Jurkat, Clone E6-1 (cell line): ENCODE measurements at places on chromosomes 2 and 18.

DNA sequence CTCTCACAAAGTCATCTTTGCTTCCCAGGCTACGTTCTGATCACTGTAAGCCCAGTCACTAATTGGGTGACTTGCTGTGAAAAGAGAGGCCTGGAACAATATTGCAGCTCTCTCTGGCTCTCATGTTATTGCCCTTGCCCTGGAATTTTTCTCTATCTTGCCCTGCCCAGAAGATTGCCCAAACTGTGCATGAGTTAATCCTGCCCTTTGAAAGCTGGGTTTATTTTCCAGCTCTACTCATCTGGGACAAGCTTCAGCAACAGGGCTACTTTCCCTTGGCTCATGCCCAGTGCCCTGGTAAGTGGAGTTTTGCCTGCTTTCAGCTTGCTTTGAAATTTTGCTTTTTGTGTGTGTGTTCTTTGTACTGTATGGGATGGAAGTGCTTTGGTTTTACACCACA is 6.9 kb upstream of the EHBP1 start:
- no peak for DNase-seq

- no peak for DNase-seq
Measured at GRCh38 chr2:138565230-138565598, 63.6 kb downstream of the SPOPL start.

- DNase-seq, result no peak
Measured at GRCh38 chr2:23346781-23347180, 38.2 kb upstream of the KLHL29 start.

GRCh38 chr18:12944709-12945108 is 3.1 kb upstream of the SEH1L start:
- DNase-seq, result peak; percentile 51

DNA sequence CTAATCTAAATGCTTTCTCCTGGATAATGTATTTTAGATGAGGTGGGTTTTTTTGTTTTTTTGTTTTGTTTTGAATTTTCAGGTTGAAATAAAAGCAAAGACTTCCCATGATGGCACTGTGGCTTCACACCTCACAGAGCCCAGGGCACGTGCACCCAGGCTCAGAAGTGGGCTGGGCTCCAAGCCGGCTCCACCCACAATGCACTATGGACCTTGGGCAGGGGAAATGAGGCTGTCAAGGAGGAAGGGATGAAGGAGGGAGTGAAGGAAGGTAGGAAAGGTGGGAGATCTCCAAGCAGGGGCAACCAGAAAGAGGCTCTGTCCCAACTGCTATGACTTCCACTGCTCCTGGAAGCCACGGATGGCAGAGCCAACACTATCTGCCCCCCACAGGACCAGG is 60.4 kb downstream of the BIN1 start:
- DNase-seq, result no peak

DNA sequence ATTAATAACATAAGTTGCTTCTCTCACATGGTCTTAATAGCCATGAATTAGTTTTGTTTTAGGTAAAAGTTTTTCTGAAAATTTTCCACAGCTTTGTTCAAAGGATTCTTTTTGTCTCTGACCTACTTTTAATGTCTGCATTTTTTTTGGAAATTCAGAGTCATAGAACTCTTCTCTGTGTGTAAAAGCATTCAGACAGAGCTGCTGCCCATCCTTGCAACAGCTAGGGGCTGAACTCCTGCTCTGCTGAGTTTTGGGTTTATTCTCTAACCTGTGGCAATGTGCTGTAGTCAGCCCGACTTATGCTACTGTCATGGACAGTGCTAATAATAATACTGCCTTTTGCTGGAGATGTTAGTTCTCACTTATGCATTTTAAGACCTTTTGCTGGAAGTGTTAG is 44.1 kb downstream of the RALBP1 start:
- no peak for DNase-seq

- no peak for DNase-seq
Measured at GRCh38 chr2:74357627-74358026, 14.4 kb upstream of the SLC4A5 start.

DNA sequence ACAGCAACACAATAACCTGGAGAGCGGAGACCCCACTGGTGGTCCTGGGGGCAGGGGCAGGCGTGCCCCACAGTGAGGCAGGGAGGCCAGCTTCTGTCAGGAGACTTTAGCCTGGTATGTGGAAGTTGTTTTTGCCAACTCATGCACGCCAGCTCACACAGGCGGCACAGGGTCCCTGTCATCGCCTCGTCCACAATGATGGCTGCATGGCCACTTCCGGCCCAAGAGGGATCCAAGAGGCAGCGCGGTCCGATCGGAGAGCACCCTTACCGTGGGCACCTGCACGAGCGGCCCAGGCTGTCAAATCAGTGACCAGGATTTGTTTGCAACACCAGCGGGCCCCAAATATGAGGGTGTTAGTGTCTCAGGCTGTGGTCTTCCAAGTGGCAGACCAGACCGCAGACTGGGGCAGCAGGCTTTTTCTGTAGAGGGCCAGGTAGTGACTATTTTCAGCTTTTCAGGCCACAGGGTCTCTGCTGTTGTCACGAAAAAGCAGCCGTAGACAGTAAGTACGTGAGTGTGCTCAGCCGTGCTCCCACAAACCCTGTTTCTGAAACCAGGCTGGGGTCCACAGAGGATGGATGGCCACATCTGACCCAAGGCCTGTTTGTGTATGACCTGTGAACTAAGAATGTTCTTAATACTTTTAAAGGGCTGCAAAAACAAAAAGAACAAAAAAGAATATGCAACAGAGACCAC is 21.2 kb downstream of the SNED1 start:
- no peak for DNase-seq

- no peak for DNase-seq
Measured at GRCh38 chr2:105237045-105237765, 4.3 kb upstream of the GPR45 start.

GRCh38 chr2:25293958-25294562 is 47.7 kb downstream of the DNMT3A start:
- DNase-seq, result no peak

- no peak for DNase-seq
Measured at GRCh38 chr2:188986839-188987238, 12.7 kb downstream of the COL3A1 start.

DNA sequence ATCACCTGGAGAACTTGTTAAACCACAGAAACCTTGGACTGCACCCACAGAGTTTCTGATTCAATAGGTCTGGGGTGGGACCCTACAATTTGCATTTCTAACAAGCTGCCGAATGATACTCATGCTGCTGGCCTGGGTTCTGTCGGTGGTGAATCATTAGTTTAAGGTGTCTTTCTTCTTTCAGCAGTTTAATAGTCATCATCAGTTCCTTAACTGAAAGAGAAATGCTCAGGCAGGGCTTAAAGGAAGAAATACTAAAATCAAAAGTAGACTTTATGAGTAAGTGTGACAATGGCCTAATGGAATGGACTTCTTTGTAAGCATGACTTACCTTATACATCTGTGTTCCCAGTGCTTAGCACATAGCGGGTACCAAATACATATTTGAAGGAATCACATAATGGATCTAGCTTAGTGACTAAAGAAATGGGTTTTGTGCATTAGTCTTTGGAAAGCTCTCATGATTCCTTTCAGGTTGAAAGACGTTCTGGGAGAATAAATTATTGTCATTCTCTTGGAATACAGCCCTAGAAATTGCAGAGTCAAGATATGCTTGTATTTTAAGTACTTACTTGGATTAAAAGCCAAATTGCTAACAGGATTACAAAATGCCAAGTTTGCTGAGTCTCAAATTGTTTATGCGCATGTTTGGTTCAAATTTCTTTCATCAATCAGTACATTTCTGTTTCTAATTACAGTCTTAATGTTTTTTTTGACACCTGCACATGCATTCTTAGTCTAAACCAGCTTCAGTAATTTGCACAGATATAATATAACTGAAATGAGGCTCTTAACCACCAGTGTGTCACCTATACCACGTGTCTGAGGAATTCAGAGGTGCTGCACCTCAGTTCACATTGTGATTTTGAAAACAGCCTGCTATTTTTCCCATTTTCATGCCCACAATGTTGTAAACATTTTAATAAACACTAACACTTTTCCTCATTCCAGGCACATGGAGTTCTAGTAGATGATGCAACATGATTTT is 220.3 kb upstream of the NRP2 start:
- DNase-seq, result no peak

DNA sequence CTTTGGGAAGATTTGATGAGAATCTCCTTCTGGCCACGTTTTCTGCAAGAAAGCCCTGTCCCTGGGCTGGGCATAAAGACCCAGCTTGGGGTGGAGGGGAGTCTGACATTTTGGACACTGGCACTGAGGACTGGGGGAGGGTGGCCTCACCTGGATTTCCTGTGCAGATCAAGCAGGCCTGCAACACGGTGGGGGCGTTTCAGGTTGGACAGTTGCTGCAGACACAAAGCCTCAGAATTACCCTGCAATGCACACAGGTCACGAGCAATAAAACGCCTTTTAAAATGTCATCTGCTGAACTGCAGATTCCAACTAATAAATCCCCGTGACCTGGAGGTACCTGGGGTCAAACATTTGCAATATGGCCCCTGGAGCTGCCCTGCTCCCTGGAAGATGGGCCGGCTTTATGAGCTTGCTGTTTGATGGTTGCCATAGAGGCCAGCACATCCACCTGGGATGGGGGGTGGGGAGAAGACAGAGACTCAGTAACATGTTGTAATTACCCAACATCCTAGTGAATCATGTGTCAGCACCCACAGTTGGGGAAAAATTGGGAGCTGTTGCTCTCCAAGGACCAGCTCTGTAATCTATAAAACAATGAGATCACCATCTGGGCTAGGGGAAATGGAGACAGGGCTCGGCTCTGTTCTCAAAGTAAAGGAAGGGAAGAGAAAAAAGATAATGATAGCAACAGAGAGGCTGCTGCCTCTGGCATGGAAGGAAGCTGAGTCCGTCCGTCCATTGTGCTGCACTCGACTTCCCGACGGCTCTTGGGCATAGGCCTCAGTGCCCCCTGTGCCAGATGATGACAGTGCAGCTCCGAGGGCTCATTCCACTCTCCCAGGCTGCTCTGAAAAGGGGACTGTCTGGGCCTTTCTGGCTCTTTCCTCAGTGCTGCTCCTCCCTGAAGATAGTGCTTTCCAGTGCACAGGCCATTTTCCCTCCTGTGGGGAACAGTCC is 340.3 kb downstream of the CYRIA start:
- no peak for DNase-seq

- DNase-seq, result no peak
Measured at GRCh38 chr2:28161466-28161865, 231.2 kb upstream of the FOSL2 start.

DNA sequence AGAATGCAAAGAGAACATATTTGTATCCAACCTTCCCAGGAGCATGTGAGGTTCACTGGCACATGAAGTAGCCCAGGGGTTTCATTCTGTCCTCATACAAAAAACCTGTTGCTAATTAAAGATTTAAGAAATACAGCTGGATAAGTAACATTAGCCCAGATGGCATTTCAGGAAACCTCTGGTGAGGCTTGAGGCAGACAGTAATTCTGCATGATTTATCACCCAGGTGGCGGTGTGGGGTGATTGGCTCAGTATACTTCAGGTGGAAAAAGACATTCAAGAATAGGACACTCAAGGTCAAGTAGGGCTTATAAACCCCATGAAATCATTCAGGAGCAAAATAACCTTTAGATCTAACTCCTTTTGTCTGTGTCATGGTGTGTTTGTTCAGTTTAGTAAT is 237.4 kb downstream of the RNF144A start:
- no peak for DNase-seq

DNA sequence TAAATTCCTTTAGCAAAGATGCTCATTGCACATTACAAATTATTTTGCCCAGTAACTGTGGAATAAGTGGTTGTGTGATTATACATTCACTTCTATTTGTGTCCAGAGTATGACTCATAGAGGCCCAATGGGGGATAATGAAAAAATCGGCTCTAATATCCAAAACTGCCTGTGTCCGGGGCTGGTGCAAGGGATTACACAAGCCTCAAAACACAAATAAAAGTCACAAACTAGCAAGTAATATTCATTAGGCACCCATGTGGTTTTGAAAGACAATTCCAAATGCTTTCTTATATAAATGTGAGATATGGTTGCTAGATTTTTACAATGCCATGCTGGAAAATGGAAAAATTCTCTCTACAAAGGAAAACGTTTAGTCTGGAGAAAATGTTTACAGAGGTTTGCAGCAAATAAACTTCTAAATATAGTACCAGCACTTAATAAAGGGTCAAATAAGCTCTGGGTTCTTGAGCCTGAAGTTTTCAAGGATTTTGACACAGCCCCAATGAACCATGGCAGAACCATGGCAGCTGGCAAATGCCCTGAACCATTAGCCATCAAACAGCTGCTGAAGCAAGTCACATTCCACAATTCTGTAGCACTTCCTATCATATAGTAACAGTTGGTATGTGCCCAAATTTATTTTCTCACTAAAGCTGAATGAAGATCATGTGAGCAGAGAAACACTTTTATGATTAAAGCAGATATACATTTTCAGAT is 40.5 kb downstream of the IRS1 start:
- no peak for DNase-seq

DNA sequence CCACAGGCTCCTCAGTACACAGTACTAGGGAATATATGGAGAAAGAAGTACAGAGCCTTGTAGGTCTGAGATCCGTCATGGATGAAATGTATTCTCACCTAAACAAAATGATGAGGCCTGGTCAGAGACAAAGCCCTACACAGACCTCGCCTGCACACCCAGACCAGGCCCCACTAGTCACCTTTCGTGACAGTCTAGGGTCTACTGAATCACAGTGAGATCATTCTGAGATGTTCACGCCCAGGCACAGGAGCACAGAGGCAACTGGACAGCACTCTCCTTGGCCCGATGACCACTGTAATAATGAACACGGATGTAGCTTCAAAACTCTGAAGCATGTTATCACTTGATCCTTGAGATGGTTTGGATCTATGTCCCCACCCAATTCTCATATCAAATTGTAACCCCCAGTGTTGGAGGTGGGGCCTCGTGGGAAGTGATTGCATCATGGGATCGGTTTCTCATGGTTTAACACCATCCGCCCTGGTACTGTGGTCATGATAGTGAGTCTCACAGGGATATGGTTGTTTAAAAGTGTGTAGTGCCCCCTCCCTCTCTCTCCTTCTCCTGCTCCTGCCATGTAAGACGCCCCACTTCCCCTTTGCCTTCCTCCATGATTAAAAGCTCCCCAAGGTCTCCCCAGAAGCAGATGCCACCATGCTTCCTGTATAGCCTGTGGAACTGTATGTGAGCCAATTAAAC is 15.1 kb downstream of the DOCK10 start:
- DNase-seq, result no peak

DNA sequence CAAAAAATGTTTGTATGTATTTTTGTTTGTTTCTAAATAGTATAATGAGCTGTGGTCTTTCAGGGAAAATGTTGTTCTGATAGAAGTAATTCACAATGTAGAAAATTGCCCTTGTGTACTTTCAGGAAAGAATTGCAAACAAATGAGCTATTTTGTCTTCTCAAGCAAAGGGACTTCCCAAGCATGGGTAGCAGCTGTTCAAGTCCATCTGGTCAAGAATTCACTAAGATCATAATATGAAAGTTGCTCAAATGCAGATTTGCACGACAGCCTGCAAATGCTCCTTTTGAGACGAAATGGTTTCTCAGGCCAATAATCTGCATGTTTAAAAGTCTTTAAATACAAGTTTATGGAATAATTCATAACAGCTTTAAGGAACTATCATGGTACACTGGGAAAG is 51.9 kb upstream of the HNMT start:
- no peak for DNase-seq

- no peak for DNase-seq
Measured at GRCh38 chr2:121640380-121641316, 8.6 kb downstream of the CLASP1 start.

- no peak for DNase-seq
Measured at GRCh38 chr2:217186668-217187159, 326.9 kb upstream of the TNP1 start.
